ENCODE measurements at places on chromosomes 12 and 14.

DNA sequence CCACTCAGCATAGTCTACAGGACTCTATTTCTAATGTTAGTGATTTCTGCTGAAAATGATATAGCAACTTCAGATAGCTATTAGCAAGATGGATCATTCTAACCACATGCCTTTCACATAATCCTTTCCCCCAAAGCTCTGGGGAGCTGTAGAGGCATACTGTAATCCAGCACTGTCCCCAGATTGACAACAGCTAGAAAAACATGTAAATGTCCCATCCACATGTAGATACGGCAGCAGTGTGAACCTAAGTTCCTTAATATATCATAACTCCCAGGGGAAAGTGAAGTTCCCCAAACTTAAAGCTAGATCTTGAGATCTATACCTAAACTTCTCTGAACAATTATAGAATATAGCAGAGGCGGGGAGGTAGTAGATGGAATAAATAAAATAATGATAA is 14.0 kb downstream of the ZNF664 start:
- DNase-seq, result no peak

DNA sequence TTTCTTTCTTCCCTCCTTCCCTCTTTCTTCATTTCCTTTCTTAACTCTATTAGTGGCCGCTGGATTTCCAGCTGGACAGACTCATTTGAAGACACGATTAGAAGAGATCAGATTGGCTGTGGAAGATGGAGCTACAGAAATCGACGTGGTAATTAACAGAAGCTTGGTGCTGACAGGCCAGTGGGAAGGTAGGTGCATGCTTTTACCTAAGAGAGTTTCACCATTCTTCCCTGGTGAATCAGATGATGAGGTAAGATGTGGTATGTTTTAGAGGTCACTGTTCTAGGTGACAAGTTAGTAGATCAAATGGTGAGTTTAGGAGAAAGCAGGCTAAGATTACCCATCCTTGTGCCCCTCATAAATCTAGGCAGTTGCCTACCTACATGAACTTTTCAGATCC is 51.6 kb downstream of the DERA start:
- DNase-seq, result no peak

GRCh38 chr14:21069388-21070082 is 569 bp upstream of the ARHGEF40 start:
- peak; percentile 39 for DNase-seq

- no peak for DNase-seq
Observed at GRCh38 chr14:103000291-103000921, 56.9 kb downstream of the CDC42BPB start.

GRCh38 chr14:39217214-39217879 is 16.4 kb upstream of the MIA2 start:
- no peak for DNase-seq

DNA sequence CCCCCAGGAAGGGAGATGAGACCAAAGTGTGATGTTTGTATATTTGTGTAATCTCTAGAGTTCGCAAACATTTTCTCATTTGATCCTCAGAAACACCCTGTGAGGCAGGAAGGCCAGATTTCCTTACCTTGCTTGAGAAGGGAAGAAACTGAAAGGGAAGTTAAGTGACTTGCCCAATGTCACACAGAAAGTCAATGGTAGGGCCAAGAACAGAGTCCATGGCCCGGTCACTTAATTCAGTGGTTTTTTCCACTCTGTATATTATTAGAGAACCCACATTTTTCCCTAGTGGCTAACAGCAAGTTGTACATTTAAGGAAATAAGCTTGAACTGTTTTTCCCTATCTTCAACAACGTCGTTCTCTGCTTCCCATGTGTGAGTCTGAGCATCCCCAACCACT is 25.6 kb upstream of the CHPT1 start:
- no peak for DNase-seq

DNA sequence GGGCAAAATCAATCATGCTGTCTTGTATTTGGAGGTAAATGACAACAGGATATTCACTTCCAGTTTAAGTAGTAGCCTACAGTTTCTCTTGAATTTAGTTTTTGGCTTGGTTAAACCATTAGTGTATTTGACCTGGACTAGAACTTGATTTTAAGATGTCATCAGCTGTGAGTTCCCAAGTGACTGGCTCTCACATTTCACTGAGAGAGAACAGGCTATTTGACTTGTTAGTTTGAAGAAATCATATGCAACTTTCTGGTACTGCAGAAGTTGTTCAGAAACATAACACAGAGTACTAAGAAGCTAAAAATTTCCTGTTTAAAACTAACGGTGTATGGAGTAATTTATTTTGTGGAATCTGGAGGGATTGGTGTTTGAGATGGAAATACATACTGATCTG is 22.3 kb downstream of the MNAT1 start:
- peak; percentile 49 for DNase-seq

DNA sequence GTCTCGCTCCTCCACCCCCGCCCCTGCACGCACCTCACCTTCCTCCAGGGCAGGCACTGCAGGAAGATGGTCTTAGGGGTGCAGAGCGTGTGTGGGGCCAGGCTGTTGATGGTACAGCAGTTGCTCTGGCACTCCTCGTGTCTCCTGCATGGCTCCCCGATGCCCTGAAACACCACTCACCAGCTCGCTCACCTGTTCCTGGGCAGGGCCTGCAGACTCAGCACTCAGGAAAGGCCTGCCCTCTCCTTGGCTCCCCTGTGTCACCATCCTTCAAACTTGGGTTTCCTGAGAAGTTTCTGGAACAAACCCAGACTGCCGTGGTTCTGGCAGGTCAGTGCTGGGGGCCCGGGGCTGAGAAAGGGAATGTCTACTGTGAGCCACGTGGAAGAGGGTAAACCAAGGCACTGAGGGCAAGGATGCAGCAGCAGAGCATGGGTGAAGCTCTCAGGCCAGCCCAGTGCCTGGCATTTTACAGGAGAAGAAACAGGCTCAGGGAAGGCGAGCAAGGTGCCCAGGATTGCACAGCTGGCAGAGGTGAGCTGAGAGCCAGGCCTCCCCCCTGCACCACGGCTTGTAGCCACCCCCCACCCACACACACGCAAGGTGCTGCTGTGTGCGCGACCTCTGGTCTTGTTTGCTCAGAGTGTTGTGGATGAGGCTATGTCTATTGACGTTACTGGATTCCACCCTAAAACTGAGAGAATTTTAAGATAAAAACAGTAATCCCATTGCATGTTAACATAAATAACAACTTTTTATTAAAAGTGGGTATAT is 5.5 kb downstream of the LRCOL1 start:
- DNase-seq, result no peak

DNA sequence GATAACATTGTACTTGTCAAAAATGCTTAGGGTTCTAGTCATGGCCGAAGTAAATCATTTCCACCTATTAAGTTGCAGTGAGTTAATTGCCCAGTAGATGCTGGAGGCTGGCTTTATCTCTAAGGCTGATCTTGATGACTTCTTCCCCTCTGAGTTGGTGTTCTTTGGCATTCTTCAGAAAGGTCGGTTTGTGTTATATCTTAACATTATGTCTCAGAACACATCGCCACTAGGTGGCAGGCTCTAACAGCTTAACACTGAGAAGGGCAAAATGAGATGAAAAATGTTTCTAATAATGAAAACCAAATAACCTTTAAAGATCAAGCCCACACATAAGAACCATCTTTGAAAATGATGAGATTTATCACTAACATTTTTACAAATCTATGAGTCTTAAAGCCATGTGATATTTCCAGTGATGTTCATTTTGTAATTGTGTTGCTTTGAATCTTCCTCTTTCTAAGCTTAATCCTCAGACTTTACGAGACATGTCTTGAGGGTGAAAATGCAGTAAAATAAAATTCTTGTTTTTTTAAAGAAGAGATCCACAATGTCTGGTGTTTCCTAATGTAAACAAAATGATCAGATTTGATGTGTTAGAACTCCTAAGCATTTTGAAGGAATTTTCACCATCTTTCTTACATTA is 28.6 kb downstream of the SUDS3 start:
- peak; percentile 61 for DNase-seq

DNA sequence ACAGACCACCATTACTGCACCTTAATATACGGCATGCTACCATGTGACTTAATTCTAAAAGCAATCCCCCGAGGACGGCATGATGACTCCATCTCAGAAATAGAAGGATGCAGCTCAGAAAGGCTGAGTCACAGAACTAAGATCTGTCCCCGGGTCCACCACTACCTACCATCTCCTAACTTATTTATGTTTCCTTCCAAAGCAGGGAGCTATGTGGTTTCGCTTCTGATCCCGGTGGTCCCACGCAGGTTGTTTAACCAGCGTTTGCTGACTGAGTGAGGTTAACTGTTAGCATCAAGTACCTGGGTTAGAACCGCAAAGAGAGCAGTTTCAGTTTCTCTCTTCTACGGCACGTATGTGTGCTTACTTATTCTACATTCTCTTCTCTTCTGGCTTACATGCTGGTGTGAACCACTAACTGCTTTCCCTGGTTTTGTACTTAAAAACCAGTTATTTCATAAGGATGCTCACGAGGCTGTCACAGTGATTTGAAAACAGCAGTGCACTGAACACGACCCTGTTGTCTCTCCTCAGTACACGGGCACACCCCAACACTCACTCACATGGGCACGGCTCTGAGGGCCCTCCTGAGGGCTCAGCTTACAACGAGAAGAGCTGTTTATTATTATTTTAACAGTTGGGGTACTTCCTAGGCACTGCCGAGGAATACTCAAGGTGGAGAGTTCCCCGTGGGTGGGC is 66.7 kb downstream of the CCDC88C start:
- DNase-seq, result peak; percentile 10

DNA sequence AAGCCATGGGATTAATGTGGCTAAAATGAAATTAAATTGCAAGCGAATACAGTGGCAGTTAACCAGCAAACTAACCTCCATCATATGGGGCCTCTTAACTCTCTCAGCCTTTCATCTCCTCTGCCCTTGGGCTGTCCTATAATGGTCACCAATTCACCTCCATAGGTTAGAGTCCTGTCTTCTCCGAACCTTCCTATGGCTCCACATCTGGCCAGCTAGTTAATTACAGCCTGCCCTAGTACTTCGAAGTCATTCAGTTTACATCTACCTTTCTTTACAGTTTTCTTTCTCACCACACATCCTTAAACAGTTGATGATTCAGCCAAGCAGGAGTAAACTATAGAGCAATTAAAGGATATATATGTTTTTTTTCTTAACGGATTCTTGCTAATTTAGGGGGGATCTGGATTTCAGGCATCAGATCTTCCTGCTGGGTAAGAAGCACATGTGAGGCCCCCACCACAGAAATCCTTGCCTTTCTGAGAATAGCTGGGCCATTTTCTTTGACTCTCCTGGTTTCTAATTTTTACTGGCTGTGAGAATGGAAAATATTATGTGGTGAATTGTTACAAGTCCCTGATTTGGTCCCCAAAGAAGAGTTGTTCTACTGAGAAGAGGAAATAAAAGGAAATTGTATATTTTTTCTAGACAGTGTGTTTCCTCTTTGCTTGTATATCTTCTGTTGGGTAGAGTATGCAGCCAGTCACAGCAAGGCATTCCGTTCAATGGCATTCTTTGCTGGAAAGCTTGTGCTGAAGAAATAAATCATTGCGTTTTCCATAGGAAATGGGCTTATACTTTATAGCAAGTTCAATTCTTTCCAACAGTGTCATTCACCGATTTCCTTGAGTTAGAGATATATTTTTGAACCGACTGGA is 16.7 kb downstream of the HMGA2 start:
- no peak for DNase-seq

DNA sequence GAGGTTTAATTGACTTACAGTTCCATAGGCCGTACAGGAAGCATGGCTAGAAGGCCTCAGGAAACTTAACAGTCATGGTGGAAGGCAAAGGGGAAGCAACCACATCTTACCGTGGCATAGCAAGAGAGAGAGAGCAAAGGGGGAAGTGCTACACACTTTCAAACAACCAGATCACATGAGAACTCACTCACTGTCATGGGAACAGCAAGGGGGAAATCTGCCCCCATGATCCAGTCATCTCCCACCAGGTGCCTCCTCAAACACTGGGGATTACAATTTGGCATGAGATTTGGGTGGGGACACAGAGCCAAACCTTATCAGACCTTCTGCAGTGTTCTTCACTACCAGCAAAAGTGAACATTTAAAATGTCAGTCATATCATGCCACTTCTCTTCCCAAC is 58.9 kb downstream of the USP15 start:
- DNase-seq, result no peak

GRCh38 chr12:40999210-40999609 is 188.9 kb upstream of the PDZRN4 start:
- DNase-seq, result peak; percentile 52

GRCh38 chr12:53575502-53576249 is 50.5 kb downstream of the ATF7 start:
- peak; percentile 93 for DNase-seq

DNA sequence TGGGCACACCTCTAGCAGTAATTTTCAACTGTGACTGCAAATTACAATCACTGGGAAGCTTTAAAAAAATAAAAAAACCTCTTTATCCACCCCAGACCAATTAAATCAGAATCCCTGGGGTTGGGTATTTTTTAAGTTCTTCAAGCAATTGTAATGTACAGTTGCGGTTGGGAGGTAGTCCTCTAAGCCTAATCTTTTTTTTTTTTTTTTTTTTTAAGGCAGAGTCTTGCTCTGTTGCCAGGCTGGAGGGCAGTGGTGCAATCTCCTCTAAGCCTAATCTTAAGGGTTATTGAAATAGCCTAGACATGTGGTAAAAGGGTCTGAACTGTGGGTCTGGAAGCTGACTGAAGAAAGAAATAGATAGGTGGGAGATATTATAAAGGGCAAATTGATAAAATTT is 230.5 kb downstream of the AKAP6 start:
- DNase-seq, result peak; percentile 28

DNA sequence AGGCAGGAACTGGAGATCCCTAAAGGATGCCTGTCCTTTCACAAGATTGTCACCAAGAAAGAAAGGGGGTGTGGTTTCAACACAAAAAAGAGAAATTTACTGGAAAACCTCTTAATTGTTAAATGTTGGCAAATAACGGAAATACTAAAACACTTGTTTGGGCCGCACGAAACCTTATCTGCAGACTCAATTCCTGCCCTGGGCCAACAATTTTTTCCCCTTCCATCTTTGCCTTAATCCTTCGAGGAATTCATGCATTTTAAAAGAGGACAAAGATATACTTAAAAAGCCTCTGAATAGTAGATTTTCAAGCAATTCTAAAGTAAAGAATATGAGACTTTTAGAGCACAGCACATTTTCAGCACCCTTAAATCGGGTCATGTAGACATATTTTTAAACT is 366.2 kb downstream of the DUSP6 start:
- DNase-seq, result no peak

DNA sequence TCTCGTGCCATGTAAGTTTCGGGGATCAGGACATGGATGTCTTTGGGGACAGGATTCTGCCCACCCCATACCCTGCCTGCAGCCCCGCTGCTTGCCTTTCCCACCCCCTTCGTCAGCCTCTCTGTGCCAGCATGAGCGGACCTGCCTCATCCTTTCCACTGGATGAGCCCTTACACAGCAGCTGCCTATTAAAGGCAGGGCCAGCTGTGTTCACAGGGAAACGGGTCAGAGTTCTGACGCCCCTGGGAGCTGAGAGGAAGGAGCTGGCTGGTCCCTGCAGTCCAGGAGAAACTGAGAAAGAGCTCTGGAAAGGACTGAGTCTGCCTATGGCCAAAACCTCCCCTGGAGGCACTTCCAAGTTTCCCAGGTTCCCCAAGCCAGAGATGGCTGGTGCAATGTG is 83.5 kb upstream of the NCOR2 start:
- no peak for DNase-seq

GRCh38 chr14:99598774-99599173 is 5.2 kb downstream of the CCDC85C start:
- no peak for DNase-seq
